ENCODE measurements at places on chromosomes 16 and 17.

DNA sequence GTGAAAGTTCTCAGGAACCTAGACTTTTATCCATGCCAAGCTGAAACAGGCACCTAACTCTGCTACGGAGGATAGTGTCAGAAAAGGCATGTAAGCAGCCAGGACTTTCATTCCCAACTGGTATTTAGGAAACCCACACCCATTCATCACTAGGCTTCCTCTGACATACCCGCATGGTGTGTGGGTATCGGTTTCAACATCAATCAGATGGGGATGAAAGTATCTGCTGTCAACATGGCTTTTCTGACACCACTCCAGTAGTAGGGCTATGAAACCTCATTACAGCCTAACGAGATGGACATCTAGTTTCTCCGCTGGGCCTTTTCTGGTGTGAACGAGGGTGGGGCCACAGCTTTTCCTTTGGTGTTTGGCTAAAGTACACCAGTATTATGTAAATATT lies 1178.3 kb downstream of the CDH11 start:
- no peak for DNase-seq

DNA sequence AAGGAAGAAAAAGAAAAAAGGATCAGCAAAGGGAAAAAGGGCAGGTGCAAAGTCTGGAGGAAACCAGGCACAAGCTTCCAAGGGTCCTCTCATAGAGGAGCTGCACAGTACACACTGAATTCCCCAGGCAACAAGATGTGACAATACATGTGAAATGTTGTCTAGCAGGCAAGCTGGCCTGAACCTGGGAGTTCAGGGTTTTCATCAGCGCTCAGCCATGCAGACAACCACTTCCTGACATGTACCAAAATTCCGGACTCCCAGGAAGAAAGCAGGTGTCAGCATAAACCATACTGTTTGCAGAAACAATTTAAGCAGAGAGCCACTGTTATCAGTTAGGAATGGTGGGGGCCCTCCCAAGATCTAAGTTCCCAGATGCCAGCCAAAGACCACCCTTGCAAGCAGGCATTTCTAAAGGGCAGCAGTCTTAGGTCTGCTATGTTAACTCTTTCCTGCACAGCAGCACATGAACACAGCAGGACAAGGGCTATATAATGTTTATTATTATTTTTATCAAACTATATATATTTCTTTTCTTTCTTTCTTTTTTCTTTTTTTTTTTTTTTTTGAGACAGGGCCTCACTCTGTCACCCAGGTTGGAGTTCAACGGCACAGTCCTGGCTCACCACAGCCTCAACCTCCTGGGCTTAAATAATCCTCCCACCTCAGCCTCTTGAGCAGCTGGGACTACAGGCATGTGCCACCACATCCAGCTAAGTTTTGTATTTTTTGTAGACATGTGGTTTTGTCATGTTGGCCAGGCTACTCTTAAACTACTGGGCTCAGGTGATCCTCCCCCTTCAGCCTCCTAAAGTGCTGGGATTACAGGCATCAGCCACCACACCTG lies 10.1 kb downstream of the TK2 start:
- DNase-seq: no peak

- no peak for DNase-seq
Measured at GRCh38 chr16:62969711-62970318, 933.6 kb upstream of the CDH8 start.

- DNase-seq: no peak
Measured at GRCh38 chr17:71522383-71522782, 598.4 kb upstream of the SOX9 start.

GRCh38 chr17:77848257-77848656 lies 110.2 kb upstream of the TNRC6C start:
- DNase-seq: no peak

GRCh38 chr16:54939029-54939346 lies 8.3 kb downstream of the IRX5 start:
- DNase-seq: no peak

DNA sequence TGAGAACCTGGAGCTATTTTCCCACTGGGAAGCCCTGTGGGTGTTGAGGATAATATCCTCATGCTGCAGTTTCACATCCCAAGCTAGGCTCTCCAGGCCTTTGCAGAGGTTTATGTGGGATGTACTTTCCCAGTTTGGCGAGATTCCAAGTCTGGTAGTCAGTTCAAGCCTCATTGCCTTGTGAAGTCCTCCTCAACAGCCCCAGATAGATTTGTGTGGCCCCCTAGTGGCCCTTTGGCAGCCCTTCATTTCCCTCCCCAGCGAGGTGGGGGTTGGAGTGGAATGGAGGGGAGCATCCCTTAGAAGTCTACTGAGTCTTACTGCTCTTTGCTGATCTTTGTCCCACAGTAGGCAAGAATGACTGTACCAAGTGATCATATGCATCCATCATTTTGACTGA lies 137.9 kb downstream of the CDH11 start:
- DNase-seq: no peak

DNA sequence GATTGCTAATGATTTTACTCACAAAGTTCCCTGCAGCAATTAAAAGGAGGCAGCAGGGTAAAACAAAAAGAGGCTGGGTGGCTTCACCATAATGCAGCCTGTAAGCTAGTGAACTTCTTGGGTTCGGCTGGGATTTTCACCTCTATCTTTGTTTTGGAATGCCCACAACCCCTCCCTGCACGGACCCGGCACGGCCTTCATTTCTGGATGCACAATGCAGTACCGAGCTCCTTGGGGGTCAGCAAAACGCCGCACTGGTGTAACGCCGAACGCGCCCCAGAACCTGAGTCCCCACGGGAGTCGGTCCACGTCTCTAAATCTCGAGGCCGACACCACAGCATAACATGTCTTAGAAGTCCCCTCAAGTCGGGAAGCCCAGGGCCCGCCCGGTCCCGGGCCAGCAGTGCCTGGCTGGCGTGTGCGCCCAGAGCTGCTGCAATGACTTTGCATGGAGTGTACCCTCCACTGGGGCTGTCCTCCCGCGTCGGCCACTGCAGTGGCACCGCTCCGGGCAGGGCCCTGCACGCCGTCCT lies 759 bp downstream of the UBE2O start:
- DNase-seq: no peak

DNA sequence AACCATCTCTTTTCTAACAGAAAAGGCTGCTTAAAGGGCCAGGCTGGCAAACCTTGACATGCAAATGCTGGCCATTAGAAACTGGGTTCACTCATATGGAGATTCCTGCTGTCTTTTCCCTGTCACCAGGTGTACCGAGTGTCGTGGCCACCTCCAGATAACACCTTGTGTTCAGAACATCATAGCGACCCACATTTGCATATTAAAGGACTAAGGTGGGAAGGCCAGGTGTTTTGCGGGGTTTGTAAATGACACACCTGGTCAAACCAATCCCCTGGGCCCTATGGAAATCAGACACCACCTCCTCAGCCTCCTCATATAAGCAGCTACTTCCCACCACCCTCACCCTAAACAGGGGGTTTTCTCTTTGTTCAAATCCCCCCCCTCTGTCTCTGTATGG lies 2.5 kb upstream of the AIPL1 start:
- no peak for DNase-seq
